ENCODE measurements at places on chromosomes 7 and 10. TPM values are rescaled to one million over a fixed set of nuclear protein-coding genes. Genes with fewer than 3 reads are reported as not detected.

Gene ABCF2
- polyA plus RNA-seq, result 22.3 TPM

Gene CCSER2
- polyA plus RNA-seq, result 28.6 TPM

Gene LRRC4
- polyA plus RNA-seq, result 7.7 TPM

Gene ANKRD30A
- not detected for polyA plus RNA-seq

Gene GPR26
- polyA plus RNA-seq, result 0.01 TPM

Gene ELAPOR2
- polyA plus RNA-seq, result 8.9 TPM

Gene PRKG1
- 13.7 TPM for polyA plus RNA-seq

Gene IGFBP1
- polyA plus RNA-seq, result 0.46 TPM

Gene MACC1
- 21.2 TPM for polyA plus RNA-seq

Data from renal cortex interstitium (tissue), 15 donors.